ENCODE measurements at places on chromosomes 11 and 22. TPM values are rescaled to one million over a fixed set of nuclear protein-coding genes. Genes with fewer than 3 reads are reported as not detected.
A peak's percentile ranks its signal among the peaks of the same experiment; 100 is the strongest.

The CASP5 gene
- not detected for total RNA-seq

The SPTBN2 gene
- total RNA-seq = 1.6 TPM

The B4GALNT4 gene
- 3.8 TPM for total RNA-seq

DNA sequence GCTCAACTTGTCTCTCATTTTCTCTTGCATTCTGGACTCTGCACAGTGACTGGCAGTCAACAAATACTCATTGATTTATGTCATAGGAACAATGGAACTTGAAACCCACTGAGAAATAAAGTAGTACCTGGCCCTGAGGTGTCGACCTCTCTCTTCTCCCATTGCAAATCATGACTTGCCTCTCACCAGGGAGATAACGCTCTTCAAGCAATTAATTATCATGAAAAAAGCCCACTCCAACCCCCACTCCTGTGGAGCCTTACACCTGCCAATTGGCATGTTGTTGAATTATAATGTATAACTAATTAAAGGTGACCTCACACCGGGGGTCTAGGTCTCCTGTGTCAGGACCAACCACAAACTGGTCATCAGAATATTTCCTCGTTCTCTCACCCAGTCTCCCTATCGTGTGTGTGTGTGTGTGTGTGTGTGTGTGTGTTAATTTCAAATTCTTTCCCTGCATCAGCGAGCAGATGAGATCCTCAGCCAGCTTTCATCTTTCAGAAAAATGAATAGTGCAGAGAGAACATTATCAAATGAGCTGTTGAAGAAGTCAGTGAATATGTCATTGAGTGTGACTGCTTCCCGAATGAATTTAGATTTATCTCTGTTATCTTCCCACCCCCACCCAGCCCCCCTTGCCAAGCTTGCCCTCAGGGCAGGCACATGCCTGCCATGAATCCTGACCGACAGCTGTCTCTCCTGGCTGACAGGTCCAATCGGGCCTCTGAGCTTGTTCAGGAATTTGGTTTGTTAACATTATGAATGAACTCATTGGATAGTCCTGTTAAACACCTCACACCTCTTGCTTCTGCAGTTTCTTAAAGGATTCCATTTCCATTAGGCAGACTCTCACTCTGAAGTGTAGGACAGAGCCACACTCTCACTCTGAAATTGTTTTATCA is 357.4 kb downstream of the INSC start:
- no peak for DNase-seq

GRCh38 chr11:117473481-117474091 is 145.9 kb downstream of the CEP164 start:
- no peak for DNase-seq

- DNase-seq = peak; percentile 94
Observed at GRCh38 chr22:46006379-46007002, 29.5 kb upstream of the WNT7B start.

- DNase-seq = no peak
Observed at GRCh38 chr11:66293352-66293751, 1.7 kb downstream of the TMEM151A start.
